ENCODE measurements at places on chromosomes 3 and 15.

DNA sequence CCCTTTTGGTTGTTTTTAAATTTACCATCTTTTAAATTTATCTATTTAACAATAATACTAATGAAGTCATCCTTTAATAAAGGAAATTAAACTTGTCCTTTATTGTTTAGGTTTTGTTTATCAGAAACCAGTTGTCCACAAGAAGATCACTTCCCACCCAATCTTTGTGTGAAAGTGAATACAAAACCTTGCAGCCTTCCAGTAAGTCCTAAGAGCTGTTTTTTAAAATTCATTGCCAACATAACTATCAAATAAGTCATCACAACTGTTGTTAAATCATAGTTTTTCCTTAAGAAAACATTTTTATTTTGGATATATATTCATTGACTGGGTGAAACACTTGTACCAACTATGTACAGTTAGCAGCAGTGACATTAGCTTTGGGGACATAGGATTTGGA lies 59.4 kb downstream of the CALML4 start:
- no peak for DNase-seq

DNA sequence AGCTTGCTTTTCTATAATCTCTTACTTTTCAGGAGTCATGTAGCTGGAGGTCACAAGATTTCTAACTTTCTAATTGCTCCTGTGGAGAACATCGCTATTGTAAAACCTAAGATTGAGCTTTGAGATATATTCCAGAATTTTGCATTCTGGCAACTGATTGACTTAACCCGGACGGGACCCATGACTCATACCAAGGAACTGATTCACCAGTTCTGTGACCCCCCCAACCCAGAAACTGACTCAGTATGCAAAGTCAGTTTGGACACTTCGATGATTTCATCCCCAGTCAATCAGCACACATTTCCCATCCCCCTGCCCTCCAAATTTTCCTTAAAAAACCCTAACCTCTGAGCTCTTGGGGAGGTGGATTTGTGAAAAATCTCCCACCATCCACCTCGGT lies 396.5 kb upstream of the GBE1 start:
- DNase-seq = no peak

DNA sequence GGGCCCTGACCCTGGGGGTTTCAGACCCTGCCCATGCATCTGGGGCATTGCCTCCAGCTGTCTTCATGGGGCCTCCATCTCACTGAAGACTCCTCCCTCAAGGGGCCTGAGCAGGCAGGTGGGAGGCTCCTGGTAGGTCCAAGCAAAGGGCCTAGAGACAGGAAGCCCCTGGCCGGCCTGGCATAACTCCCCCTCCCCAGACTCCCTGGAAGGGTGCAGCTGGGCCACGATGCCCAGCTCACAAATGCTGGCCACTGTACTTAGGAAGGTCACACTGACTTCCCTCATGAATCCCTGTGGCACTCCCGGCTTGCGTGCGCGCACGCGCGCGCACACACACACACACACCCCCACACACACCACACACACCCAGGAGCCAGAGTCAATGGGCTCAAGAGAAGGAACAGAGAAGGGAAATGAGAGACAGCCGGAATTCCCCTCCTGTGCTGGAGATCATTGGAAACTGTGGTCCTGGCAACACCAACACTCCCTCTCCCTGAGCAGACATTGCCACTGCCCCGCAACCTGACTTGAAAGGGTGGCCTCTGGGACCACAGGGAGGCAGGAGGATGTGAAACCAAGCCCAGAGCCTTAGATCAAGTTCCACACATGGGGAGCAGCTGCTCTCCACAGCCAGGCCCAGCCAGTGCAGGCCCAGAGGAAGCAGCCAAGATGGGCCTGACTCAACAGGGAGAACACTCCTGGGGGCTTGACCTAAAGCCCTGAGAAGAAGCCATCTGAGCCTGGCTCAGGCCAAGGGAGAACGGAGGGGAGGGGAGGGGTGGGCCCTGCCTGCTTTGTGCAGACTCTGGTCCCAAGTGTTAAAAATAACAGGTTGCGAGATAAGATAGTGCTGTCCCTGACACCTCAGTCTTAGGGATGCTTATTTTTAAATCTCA lies 69.7 kb downstream of the SCN5A start:
- no peak for DNase-seq

- no peak for DNase-seq
These were observed 272.1 kb downstream of the UNC13C start for GRCh38 chr15:54250326-54250725.

- no peak for DNase-seq
These were observed 449.3 kb upstream of the THRB start for GRCh38 chr3:24943961-24944360.

- DNase-seq = no peak
These were observed 39.8 kb upstream of the CA12 start for GRCh38 chr15:63421433-63421832.

GRCh38 chr15:67117370-67117769 lies 52.0 kb downstream of the SMAD3 start:
- no peak for DNase-seq

DNA sequence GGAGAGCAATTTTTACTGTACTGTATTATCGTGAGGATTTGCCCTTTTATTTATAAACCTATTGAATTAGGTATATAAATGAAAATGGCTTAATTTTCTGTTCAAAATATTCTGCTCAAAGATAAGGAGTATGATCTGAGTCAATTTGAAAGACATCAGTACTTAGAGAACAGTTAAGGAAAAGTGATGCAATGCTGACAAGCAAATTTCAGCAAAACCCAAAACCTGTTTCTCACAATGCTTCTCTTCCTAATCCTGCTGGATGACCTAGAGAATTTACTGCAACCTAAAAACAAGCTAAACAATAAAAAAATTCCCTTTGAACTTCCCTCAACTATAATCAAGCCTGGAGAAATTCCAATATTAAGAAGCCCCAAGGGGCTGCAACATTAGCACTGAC lies 82.7 kb downstream of the RFX7 start:
- no peak for DNase-seq

DNA sequence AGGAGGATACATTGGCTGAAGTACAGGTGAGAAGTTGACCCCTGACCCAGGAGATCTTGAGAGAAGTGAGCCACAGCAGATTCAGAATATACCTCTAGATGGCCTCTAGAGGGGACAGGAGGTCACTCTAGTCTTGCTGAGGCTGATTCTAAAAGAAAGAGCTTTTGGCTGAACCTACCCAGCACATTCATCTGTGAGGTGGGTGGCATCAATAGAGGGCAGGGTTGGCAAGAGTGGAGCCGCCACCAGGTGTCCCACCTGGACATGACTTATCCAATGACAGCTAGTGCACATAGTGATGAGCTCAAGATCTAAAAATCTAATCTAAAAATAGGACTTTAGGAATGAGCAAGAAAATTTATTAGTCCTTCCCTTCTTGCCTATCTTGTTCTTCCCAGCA lies 51.6 kb downstream of the CYP19A1 start:
- no peak for DNase-seq

DNA sequence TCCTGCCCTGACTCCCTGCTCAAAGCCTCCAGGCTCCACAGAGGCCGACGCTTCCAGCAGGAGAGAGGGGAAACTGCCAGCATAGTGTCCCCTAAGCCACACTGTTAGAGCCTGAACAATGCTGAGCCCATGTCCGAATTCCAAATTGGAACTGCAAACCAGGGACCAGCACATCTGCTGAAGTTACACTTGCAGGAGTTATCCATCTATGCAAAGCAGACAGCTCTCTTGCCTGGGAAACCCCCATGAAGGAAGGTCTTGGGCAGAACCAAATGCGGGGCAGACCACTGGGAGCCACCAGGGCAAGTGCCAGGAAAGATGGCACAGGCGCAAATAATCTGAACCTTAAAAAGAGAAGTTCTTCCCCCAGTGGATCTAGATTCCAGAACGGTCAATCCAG lies 625 bp downstream of the LRRC15 start:
- DNase-seq = no peak

- DNase-seq = peak; percentile 69
These were observed 141.9 kb downstream of the PGPEP1L start for GRCh38 chr15:98865397-98866339.

- DNase-seq = no peak
These were observed 160.2 kb downstream of the GHSR start for GRCh38 chr3:172287937-172288477.

DNA sequence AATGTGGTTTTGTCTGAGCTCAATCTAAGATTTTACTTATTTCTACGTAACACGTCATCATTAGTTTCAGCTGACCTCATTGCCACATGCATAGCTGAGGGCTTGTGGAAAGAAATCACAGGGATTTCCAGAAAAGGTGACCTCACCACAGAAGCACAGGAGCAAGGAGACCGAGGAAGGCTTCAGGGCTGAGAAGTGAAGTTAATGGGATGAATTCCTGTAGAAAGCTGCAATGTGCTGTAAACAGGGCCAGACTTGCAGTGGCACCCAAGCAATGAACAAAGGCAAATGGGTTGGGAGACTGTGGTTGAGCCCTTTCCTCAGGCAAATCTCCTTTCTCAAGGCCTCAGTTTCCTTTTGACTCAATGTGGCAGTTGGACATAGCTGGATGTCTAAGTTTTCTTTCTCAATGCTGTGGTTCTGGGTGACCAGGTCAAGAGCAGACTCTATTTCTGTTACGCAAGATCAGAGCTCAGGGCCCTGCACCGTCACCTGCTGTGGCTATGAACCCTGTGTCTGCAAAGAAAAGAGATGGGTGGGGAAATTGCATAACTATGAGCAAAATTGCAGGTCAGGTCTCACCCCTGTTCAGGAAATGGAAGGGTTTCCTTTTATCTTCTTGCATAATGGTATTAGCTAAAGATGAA lies 252.2 kb upstream of the TBL1XR1 start:
- DNase-seq = no peak

- no peak for DNase-seq
These were observed 106.3 kb downstream of the PLD1 start for GRCh38 chr3:171704002-171704401.

DNA sequence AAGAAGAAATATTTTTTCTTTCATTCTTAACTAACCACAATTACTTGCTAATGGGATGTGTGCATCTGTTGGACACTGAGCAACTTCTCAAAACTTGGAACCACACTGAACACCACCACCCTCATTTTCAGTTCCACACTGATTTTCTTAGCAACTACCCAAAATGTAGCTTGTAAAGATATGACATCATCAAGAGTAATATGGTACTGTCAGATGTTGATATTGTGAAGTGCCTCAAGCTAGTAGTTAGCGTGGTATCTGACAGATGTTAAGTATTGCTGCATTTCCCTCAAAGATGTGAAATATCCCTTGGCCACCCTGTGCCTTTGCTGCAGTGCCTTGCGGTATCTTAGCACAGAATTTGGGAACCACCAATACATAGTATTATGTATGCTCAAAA lies 9.3 kb downstream of the RFTN1 start:
- no peak for DNase-seq
